ENCODE measurements at places on chromosomes 11 and 22. TPM values are rescaled to one million over a fixed set of nuclear protein-coding genes. Genes with fewer than 3 reads are reported as not detected.
A peak's percentile ranks its signal among the peaks of the same experiment; 100 is the strongest.

Gene SMTNL1
- not detected for total RNA-seq

Gene CTTN
- 71.9 TPM for total RNA-seq

Gene HBB
- 143 TPM for total RNA-seq

Gene OMP
- 3.4 TPM for total RNA-seq

Gene IFITM10
- 15.7 TPM for total RNA-seq

Gene CDC42EP1
- total RNA-seq = 38.9 TPM

DNA sequence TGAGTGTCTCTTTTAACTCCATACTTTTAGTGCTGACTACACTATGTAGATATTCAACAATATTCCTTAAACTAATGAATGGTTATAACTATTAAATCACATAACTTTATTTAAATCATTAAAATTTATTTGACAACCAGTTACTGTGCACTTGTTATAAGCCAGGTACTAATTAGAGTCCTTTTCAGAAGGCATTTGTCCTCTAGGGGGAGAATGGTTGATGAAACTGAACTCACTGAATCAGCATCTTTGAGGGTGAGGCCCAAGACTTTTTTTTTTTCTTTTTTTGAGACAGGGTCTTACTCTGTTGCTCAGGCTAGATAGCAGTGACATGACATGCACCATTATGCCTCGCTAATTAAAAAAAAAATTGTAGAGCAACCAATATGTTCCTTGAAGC lies 515.6 kb upstream of the CCDC90B start:
- DNase-seq = no peak

- no peak for DNase-seq
These were observed 10.4 kb upstream of the LINC01488 start for GRCh38 chr11:69470793-69471728.

DNA sequence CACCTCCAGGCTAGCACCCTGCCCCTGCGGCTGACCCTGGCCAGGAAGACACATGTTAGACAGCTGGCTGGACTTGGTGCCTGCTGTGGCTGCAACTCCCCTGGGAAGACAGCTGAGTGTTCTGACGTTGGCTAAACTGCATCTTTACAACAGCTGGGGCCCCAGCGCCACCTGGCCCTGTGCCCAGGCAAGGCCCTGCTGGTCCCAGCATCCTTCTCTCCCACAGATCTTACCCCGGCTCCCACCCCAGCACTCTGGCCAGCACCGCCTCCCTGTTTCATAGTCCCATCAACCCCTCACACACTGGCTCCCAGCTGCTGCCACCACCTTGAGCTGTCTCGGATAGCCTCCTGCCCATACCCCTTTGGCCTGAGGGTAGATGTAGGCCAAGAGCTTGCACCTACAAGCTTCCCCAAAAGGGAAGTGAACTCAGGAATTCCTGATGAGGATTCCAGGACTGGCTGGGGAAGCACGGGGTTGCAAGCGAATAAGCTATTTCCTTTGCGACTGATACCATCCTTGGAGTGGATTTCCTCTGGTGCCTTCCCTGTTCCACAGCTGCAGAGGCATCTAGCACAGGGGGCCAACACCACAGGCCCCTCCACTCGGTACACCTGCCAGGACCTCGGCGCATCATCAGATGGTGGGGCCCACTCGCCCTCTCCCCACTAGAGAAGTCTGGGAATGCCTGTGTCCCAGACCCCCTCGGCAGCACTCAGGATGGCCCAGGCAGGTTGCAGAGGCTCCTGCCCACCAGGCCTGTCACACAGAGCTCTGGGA lies 28.5 kb downstream of the RSPH14 start:
- no peak for DNase-seq

DNA sequence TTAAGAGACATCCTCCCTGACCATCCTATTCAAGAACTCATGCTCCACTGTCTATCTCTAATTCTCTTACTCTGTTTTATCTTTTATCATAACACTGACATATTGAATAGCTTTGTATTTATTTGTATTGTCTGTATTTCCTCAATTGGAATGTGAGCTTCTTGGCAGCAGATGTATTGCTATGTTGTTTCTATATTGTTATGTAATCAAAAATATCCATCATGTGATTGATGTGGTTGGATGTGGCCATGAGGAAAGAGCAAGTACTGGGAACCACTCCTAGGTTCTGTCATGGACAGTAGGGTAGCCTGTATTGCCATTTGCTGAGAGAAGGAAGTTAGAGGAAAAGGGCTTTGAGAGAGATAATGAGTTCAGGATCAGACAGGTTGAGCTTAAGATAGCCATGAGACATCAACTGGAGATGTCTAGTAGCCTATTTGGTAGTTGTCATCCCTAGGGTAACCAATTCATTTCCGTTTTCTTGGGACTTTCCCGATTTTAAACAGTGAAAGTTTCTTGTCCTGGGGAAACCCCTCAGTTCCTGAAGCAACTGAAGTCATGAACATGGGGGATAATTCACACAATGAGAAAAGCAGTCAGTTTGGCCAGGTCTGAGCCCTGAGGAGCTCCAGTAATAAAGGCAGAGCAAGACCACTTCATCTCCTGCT lies 404.5 kb downstream of the INSC start:
- no peak for DNase-seq

GRCh38 chr11:69551963-69552362 lies 70.5 kb downstream of the LINC01488 start:
- DNase-seq = no peak

GRCh38 chr11:10122326-10123197 lies 171.5 kb downstream of the SBF2 start:
- DNase-seq = no peak

GRCh38 chr11:36243641-36244040 lies 45.6 kb downstream of the COMMD9 start:
- DNase-seq = no peak

- DNase-seq = no peak
These were observed 6.4 kb upstream of the C11orf96 start for GRCh38 chr11:43936076-43936475.

DNA sequence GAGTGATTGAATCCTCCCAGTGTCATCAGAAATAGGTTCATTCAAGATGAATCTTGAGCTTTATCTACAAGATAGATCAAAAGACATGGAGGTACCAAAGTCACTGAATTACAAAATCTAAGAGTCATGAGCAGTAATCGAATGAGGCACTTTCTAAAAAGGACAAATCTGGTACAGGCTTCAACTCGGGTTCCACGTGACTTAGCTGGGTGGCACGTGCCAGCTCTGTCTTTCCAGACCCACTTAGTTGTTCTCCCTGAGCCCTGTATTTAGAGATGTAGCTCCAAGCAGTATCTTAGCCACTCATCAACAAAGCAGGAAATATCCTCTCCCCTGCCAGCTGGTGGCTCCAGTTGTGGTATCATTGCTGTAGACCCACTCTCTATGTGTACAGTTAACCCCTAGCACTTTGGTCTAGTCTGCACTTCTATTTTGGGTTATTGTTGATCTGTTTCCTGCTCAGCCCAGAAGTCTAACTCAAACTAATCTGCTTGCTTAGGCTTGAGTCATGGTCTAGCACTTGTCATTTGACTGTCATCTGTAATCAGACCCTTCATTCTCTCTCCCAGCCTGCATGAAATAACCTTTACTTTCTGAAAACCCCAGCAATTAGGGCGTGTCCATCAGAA lies 528.7 kb downstream of the ETS1 start:
- DNase-seq = no peak

DNA sequence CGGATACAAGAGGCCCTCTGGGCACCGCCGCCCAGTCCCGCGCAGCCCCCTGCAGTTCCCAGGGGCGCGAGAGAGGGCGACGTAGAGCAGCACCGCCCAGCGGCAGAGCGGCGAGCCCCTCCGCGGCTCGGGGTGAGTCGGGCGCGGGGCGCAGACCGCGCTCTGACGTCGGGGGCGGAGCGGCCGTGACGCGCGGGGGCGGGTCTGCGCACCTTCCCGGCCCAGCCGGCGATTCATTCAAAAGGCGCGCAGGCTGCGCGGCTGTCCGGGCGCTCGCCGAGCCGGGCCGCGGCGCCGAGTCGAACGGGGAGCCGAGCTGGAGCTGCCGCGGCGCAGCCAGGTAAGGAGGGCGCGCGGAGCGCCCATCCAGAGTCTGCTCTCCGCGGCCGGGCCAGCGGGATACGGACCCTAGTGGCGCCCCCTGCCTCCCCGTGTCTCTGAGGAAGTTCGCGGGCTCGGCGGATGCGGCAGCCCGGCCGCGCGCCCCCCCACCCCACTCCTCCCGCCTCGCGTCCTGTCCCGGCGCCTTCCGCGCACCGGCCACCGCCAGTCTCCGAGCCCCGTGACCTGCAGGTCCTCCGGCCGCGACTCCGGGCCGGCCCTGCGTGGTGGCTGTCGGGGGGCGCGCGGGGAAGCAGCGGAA lies at the start of gene RELT:
Gene RELT, plus strand, starts transcription at position 240 of the 643 bp plus-strand sequence. CDS start 12,738 bp downstream, outside the sequence.
- DNase-seq = peak; percentile 88

DNA sequence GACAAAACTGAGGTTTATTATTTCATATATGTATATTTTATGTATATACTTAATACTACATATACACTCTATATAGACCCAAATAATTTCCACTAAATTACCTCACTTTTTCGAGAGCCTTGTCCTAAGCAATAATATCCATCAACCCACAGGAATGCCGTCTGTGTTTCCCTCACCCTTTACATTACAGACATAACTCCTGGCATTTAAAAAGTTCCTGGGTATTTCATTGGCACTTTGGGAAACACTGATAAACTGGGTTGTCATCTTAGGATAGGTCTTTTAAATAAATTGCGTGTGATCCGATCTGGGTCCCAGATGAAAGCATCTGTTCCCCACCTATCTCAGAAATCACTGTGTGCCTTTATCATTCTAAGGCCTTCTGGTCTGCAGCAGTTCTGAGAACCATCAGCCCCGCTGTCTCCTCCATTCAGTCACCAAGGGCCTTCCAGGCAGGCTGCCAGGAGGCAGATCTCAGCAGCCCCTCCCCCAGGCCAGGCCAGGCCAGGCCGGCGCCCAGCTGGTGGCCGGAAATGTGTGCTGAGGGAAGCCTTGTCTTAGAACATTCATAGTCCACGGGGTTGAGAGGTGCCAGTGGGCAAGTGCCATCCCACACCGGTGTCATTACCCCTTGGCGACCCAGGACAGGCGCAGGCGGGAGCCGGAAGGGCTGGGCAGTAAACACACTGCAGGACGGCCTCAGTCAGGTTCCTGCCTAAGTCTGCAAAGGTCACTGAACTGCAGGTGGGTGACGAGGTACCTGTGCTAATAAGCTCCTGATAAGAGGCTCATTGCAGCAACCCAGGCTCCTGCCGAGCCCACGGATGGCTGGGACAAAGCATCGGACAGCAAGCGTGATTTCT lies 3.3 kb downstream of the FGF19 start:
- DNase-seq = peak; percentile 85

- DNase-seq = no peak
These were observed 4.7 kb downstream of the API5 start for GRCh38 chr11:43316451-43316850.

DNA sequence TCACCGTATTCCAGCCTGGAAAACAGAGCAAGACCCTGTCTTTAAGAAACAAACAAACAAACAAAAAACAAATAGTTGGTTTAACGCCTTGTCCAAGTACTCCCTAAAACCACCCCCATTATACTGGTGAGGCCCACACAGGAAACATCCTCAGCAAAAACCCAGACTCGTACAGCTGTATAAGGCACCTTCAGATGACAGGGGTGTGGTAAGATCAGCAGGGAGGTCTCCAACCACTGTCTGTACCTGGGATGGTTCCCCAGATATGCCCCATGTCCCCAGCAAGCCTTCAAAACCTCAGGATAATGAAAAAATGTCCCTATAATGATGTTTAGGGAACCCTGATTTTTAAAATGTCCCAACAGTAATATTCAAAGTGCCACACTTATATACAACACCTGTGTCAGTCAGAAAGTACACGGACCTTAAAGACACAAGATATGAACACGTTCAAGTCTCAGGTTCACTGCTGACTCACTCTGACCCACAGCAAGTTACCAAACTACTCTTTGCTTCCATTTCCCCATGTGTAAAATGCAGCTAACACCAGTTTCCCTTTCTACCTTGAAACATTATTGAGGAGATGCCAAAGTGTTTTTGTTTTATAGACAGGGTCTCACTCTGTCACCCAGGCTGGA lies 9.3 kb downstream of the SF3A1 start:
- DNase-seq = no peak

GRCh38 chr22:16387088-16387487 lies 205.5 kb downstream of the CCT8L2 start:
- no peak for DNase-seq

DNA sequence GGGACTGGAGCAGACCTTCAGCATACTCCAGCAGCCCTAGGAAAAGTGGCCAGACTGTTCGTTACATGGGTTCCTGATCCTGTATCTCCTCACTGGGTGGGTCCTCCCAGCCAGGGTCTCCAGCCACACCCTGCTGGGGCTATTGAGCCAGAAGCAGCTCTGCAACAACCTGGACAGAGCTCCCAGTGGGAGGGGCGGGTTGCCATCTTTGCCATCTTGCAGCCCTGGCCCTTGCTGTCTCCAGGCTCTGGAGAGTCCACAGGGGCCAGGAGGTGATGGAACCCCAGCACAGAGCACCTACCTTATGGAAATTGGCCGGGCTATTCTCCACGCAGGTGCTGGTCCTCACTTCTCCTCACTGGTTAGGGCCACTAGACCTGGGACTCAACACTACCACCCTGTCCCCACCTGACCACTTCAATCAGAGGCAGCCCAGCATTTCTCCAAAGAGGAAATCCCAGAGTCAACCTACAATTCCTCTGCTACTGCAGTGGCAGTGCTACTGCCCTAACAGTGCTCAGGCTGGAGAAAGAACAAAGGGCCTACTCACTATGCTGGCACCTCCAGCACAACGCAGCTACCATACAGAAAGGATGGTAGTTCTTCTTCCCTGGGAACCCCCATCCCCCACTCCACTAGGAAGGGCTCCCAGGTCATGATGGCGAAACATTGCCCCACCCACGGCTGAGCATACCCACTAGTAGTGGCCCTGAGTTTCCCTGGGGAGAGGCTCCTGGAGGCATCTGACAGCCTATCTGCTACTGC lies 290.2 kb upstream of the NCAM1 start:
- DNase-seq = no peak

- DNase-seq = no peak
These were observed 33.6 kb upstream of the TECTA start for GRCh38 chr11:121067453-121067852.

GRCh38 chr11:20634044-20634443 lies 34.6 kb downstream of the SLC6A5 start:
- no peak for DNase-seq

DNA sequence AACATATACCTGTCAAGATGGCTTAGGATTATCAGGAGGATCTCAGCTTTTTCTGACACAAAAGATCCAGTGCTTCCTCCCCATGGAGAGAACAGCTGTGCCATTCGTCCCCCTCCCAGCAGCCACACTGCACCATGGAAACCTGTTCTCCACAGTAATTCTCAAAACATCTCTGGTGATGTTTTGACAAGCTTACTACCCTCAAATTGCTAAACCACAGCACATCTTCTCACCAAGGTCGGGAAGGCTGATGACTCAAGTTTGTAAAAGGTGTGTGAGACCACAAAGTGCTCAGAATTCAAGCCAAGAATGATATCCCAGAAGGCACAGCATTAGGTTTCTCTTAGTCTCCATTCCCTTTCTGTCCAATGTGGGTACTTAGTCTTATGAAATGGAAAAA lies 3.9 kb upstream of the RAB38 start:
- no peak for DNase-seq

DNA sequence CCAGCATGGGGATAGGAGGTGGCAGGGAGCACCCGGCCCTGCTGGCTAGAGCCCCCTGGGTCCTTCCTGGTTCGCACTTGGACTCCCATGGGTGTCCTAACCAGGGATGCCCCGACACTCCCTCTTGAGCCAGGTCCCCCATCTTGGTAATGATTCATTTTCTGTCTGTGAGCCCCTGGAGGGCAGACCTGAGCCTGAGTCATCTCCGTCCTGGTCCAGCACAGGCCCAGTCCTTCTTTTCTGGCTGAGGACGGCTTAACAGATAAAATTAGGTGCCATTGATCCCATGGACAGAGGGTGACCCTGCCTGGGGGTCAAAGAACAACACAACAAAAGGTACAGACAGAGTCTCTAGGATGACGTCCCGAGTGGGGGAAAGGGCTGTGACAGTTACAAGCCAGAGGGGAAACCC lies 3.5 kb downstream of the RHOD start:
- DNase-seq = peak; percentile 65

Data from left lobe of liver (tissue), 2 donors.